NCI-H1092 (cell line): ENCODE measurements at places on chromosomes 2 and 18.

DNA sequence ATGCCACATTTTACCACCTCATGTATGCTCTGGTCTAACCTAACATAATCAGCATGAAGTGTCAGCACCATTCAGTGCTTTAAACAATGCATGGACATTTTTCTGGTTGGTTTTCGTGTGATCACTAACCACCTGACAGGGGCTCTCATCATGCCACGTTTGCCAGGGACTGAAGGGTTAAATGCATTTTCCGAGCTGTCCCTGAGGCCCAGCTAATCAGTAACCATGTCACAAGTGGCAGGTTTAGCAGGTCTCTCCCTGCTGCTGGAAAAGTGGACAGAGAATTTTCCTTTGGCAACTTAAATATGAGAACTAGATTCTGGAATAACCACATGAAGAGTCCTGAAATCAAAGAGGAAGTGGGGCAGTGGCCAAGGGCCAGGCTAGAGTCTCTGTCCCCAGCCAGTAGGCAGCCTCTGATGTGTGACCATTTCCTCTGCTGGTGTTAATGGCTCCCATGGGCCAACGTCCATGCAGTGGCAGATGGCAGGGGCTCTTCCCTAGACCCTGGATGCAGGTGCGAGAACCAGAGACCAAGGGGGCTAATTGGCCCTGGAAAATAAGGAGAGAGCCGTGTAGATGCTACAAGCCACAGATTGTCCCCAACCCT lies 69.5 kb downstream of the TPGS2 start:
- no peak for DNase-seq

DNA sequence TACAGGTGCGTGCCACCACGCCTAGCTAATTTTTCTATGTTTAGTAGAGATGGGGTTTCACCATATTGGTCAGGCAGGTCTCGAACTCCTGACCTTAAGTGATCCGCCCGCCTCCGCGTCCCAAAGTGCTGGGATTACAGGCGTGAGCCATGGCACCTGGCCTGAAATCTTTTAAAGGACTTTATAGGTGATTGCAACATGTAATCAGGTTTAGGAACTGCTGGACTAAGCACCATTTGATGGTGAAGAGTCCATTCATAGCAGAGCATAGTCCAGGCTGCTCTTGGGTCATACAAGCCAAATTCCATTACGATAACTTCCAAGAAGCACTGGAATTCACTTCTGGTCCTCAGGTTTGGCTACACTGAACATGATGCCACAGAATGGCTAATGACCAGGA lies 200.6 kb upstream of the SMAD2 start:
- DNase-seq, result no peak

DNA sequence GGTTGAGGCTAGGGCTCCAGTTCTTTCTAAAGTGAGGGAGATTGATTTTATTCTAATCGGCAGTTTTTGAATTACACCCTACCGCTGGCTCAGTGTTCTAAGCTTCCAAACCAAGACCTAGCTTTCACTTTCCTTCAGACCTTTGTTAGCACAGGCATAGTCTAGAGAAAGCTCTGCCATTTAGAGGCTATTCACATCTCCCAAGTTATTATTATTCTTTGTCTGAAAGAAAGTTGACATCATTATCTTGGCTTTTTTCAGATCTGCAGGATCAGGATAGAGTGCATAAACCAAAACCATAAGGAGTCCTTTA lies 276.8 kb downstream of the ASXL3 start:
- DNase-seq, result no peak

DNA sequence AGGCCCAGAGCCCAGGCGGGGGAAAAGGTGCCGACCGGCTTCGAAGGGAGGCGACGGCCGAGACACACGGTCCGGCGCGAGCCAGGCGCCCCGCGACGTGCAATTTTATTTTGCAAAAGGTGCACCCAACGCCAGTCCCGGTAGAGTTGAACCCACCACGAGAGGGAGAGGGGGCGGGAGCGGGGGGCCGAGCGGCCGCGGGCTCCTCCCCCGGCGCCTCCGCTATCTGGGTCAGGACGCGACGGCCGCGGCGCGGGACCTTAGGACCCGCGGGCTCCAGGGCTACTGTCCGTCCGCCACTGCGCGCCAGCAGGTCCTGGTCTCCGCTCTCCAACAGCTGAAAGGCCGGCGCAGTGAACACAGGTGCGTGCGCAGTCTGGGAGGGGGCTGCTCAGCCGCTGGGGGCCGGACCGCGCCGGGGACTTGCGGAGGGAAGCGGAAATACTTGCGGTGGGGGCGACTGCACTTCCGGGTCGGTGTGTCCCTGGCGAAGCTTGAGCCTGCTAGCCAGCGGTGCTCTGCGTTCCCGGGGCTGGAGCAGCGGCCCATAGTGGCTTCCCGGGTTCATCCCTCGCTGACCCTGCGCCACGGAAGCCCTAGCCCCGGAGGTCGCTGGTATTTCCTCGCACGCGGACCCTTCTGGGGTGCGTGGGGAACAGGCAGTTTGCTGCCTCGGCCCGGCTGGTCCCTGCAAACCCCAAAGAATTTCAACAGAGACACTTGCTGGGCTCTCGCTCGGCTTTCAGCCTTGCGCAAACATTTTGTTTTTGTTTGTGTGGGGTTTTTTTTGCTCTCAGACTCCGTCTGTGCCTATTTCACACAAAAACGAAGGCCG lies at the start of gene RMDN2:
Gene RMDN2 (plus strand): TSS at position 225 of the 835 bp plus-strand sequence. CDS start 3,991 bp downstream, outside the sequence.
- peak; percentile 78 for DNase-seq

GRCh38 chr2:10197697-10198076 lies 75.1 kb downstream of the RRM2 start:
- no peak for DNase-seq

GRCh38 chr2:219929835-219930234 lies 302.4 kb downstream of the SLC4A3 start:
- no peak for DNase-seq

- no peak for DNase-seq
Measured at GRCh38 chr18:2180586-2180985, 390.7 kb downstream of the METTL4 start.

DNA sequence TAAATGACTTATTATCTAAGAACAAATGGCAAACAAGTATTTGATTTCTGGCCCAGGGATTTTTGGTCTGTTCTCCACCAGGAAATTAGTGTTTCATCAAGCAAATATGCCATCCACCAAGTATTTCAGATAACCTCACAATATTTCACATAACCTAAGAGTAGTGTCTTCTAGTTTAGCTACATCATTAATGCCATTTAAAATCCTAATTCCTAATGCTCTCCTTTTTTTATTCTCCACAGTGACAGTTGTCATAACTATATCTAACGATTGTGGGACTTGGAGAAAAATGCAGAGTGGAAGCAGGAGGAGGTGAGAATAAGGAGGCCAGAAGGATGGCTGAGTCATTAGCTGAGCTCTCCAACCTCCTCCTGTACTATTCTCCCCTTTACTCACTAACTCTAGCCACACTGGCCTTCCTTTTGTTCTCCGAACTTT lies 58.5 kb upstream of the CTLA4 start:
- DNase-seq, result no peak

DNA sequence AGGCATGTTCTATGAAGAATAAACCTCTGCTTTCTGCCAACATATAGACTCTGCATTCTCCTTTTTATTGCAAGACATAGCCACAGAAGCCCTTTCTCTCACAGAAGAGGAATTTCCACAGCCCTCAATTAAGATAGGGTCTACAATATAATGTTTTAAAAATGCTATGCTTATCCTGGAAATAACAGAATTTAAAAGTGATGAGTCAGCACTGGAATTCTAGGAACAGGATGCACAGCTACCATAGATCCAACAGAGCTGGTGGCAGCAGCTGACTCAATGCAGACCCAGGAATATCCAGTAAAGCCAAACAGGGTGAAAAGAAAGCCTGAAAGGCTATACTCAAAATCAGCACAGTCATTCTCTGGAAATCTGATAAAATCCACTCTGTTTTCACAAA lies 866.9 kb downstream of the TRIB2 start:
- no peak for DNase-seq

GRCh38 chr2:217429981-217430500 lies 570.2 kb upstream of the TNP1 start:
- no peak for DNase-seq

GRCh38 chr2:111172666-111173065 lies 52.0 kb downstream of the BCL2L11 start:
- DNase-seq, result no peak

DNA sequence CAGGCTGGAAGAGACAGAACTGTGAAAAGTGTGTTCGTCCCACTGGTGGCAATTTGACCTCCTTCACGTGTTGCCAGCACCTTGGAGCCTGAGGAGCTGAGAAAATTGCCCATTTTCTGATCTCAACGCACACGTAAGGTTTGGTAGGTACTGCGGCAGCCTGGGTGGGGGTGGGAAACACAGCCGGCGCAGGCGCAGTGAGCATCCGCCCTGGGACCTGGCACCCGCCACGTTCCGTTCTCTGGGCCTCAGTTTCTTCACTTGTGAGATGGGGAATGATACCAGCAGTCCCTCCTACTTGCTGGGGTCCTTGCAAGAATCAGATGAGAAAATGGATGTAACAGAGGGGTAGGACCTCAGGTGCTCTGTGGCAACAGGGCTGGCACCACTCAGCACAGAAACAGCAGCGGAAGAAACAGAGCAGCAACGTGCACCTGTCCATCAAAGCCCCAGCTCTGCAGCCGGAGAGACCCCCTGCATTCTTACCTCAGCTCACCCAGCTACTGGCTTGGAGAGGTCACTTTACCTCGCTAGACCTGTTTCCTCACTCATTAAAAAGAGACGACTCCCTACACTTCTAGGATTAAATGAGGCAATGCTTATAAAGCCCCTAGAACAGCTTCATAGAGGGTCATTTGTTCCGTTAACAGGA lies 458.0 kb upstream of the ID2 start:
- no peak for DNase-seq

DNA sequence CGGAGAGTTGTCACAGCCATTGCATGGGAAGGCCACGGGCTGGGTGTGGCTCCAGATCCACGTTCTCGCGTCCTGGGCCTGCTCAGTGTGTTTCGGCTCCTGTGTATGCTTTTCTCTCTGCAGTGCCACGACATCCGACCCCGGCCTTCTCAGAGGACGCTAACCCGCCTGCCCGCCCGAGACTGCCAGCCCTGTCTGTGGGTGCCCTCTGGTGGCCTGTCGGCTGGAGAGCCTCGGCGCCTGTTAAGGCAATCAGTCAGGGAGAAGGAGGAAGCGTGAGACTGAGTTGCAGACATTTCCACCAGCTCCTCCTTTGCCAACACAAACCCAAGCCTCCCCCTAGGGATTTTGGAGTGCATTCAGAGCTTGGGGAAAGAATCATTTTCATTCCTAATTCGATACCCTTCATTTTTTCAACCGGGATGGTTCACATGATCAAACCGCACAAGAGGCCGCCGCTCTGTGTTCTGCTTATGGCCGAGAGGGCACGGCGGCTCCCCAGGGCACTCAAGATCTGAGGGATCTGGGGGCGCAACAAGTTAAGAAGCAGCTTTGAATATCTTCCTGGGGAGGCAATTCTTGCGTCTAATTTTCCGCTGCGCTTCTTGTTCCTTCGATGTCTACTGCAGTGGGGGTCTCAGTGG lies 37.5 kb upstream of the ZBTB7C start:
- DNase-seq, result peak; percentile 87

- DNase-seq, result no peak
Measured at GRCh38 chr2:173874894-173875237, 90.3 kb downstream of the SP3 start.

GRCh38 chr2:69018678-69019095 lies 5.7 kb downstream of the ANTXR1 start:
- DNase-seq, result no peak

GRCh38 chr2:27003007-27003406 lies 29.8 kb upstream of the TMEM214 start:
- no peak for DNase-seq

DNA sequence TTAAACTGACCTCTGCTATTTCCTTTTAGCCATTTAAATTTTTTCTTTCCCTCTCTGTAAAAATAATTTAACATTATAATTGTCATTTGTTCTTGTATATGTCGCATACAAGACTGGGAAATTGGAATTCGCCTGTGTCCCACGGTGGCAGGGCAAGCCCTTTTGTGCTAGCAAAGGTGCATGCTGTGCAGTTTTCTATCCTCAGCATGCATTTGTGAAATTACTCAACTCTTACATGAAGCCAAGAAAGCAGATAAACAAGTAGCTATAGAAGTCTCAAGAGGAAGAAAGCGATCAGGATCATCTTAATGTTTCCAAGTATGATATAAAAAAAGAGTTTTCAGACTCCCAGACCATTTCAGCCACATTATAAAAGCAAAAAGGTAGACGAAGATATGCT lies 392.6 kb upstream of the CHST9 start:
- no peak for DNase-seq

DNA sequence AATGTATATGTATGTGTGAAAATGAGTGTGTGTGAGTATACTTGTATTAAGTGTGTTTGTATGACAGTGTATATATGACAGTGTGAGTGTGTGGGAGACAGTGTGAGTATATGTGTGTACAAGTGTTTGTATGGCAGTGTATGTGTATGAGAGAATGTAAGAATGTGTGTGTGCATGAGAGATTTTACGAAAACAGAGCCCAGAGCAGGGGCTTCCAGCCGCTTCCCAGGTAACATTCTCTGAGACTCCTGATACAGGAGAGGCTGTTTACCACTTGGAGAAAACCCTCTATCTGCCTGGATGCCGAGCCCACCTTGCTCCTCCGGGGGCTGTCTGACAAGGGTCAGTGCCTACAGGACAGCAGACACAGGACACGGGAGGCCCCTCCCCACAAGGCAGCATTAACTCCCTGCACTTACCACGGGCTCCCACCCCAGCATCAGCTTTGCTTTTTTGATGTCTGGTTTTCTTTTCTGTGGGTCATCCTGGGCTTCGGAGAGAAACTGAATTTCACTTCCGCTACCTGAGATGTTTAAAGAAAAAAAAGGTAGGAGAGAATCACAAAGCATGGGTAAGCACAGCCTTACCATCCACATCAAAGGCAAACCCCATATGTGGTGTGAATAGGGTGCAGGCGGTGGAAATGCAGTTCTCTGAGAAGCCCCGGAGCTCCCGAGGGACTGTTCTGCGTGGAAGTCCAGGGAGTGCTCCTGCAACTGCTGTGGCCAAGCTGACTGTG lies 97.6 kb downstream of the UXS1 start:
- no peak for DNase-seq

GRCh38 chr2:106142683-106143082 lies 51.4 kb downstream of the UXS1 start:
- no peak for DNase-seq

GRCh38 chr2:64825831-64826491 lies 163.2 kb upstream of the SLC1A4 start:
- DNase-seq, result no peak

- no peak for DNase-seq
Measured at GRCh38 chr2:234496055-234496834, 636 bp downstream of the ARL4C start.

- peak; percentile 27 for DNase-seq
Measured at GRCh38 chr2:238238766-238239542, 884 bp downstream of the HES6 start.
